Esophagus muscularis mucosa (tissue), 4 donors: ENCODE measurements at places on chromosomes 3 and 15. TPM values are rescaled to one million over a fixed set of nuclear protein-coding genes. Genes with fewer than 3 reads are reported as not detected.

Gene ATP13A5
- total RNA-seq: not detected

Gene ZBBX
- total RNA-seq: not detected

Gene GABRR3
- not detected for total RNA-seq

Gene CFAP91
- total RNA-seq: 4.6 TPM

DNA sequence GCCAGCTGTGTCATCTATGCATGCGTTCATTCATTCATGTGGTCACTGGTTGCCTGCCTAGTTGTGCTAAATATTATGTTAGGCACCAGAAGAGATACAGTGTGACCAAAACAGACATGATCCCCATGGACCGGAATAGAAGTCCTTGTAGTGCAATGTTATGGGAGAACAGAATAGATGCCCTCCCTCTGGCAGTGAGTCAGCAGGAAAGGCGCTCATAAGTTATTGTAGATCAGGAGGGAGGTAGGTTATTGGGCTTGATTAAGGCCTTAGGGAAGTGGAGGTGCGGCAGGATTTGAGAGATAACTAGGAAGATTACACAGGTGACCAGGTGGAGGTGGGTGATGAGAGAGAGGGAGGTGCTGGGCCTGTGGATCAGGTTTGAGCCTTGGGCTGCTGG, 5.2 kb downstream of the MCTP2 start:
- H3K4me3 ChIP-seq: no peak overlapping the region
- H3K27ac ChIP-seq: no peak overlapping the region

DNA sequence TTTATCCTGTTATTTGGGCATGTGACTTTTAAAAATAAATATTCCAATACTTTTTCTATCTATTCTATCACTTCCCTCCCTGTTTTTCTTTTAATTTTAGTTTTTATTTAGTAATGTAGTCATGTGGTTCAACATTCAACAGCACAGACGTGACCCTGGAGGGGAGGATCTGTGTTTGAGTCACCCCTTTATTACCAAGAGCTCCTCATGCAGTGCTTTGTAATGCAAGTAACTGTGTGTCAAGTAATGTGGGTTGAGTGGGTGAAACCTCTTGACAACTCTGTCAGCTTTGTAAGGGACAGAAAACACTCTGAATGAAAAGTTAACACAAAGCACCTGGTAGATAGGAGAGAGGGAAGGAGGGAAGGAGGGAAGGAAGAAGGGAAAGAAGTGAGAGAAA, 89.7 kb upstream of the FGF12 start:
- no peaks in the 10 kb centered on the region for H3K27me3 ChIP-seq
- H3K4me3 ChIP-seq: no peak overlapping the region
- H3K4me1 ChIP-seq: peaks cover 15% of the 10 kb centered on the region
- H3K27ac ChIP-seq: no peak overlapping the region
- H3K36me3 ChIP-seq: no peaks in the 10 kb centered on the region

GRCh38 chr3:188051801-188052168, 102.2 kb upstream of the LPP start:
- no peaks in the 10 kb centered on the region for H3K27me3 ChIP-seq
- H3K4me1 ChIP-seq: peaks cover 59% of the 10 kb centered on the region
- no peaks in the 10 kb centered on the region for H3K36me3 ChIP-seq
- H3K4me3 ChIP-seq: peak overlapping the region; percentile 32
- DNase-seq: no peak
